ENCODE measurements at places on chromosomes 5 and 9. TPM values are rescaled to one million over a fixed set of nuclear protein-coding genes. Genes with fewer than 3 reads are reported as not detected.

GRCh38 chr9:125494653-125494915 is 212.4 kb downstream of the MAPKAP1 start:
- no peak for DNase-seq

GRCh38 chr5:143040622-143041021 is 270.4 kb downstream of the ARHGAP26 start:
- DNase-seq: no peak

The SLC34A1 gene
- 0.11 TPM for total RNA-seq

The LRRC14B gene
- not detected for total RNA-seq

- DNase-seq: no peak
Observed at GRCh38 chr9:86925686-86926085, 21.6 kb downstream of the GAS1 start.

GRCh38 chr9:87792831-87793288 is 66.9 kb downstream of the CTSL start:
- no peak for DNase-seq

DNA sequence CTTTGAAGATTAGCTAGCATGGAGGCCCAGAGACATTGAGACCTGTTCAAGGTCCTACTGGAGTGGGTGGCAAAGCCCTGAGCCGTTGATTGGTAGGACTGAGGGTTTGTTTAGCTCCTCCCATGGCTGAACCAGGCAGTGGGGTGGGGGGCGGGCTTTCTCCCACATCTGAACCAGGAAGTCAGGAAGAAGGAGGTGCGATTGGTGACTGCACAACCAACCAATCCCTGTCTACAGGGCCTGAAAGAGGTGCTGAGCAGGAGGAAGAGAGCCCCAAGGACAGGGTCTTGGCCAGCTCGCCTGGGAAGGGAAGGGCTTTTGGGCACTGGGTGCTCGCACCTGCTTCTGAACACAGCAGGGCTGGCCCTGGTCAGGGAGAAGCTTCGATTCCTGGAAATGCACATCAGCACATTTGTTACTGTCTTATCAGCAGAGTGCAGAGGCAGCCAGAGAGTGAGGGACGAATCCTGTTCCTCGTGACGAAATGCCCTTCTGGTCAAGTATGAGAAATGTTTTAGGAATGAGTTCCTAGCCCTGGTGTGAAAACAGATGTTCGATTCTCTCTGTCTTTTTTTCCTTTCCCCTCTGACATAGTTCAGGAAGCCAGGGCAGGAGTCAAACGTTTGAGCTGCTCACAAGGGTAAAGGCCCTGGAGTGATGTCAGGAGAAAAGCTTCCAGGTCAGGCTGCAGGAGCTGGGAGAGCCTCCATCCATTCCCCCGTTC is 294.8 kb upstream of the KLF4 start:
- DNase-seq: no peak

DNA sequence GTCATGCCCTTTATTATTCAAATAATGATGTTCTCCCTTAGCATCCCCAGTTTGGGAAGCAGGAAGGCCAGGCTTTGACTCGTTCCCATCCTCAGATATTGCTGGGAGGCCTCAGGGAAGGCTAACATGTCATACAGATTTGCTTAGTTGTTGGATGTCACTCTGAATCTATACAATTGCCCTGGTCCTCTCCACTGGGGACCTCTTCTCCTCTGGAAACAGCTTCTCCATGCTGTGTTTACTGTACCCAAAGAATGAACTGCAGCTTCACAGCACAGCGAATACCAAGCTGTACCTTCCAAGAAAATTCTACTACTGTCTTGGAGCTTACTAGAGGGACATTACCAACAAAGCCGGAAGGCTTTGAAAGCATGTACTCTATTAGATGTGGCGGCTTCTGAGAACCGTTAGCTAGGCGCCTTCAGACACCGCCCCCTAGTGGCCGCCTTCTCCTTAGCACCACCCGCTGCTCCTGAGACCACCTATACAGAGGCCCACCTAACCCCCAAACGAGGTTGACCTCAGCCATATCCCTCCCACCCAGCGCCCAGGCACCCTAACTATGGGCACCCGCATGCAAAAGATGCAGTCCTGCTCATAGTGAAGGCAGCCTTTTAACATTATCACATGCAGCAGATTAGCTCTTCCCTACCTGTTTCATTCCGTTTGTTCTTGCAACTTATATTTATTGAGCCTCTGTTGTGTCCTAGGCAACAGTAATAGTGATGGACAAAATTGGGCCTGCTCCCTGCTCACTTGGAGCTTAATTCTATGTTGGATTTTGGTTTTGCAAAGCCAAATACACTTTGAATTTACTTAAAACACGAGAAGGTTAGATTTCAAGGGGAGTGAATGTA is 34.9 kb upstream of the FOXI1 start:
- no peak for DNase-seq

DNA sequence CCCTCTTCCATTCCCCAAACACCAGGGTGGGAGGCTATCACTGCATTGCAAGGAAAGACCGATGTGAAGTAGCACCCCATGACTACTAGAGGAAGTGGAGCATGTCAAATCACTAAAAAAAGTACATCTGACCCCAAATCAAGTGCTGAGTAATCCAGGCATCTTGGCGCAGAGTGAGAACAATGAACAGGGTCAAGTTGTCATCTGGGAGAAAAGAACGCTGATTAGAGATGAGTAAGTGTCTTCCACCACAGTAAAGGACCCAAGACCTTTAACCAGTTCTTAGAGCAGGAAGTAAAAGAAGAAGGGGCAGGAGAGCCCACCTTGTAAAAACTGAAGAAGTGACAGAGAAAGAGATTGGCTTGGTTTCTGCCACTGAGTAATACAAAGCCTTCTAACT is 75.0 kb upstream of the RAD23B start:
- no peak for DNase-seq

The ADGRD2 gene
- not detected for total RNA-seq

GRCh38 chr5:169029661-169030274 is 271.2 kb downstream of the SLIT3 start:
- no peak for DNase-seq

- DNase-seq: no peak
Observed at GRCh38 chr5:155727512-155728145, 599.3 kb upstream of the SGCD start.

DNA sequence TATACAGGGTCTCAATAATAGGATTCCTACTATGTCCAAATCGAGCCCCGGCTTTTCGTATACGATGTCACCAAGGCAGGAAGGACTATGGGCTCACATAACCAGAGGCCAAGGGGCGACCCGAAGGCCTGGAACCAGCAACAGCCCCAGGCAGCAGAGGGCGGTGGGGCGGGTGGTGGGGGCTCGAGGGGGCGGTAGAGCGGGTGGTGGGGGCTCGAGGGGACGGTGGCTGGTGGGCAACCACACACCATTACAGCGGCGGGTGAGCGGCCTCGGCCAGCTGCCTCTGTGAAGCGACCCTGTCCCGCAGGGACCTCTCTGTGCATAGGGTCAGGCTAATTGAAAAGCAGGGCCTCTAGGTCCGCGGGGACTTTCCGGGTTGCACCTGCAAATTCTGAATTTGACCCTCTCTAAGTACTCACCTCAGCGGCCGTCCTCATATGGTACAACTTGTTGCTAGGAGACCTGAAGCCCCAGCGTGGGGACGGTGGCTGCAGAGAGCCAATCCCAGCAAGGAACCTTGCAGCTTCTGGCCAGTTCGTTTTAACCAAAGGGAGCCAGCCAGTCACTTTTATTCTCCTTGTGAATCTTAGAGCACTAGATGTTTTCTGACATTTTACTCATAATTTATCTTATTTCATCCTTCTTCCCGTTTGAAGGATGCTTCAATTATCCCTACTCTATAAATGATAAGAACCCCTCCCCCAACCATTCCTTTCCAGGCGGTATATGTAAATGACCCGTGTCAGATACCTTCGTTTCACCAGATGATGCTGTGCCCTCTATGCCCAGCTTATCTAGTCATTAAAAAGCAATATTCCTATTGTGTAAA is at the start of gene NME5:
Gene NME5, minus strand, starts transcription at position 480 of the 832 bp plus-strand sequence. CDS start 648 bp downstream, outside the sequence.
- DNase-seq: no peak

The IFNA2 gene
- not detected for total RNA-seq

GRCh38 chr5:150153957-150154617 is 1.6 kb downstream of the PDGFRB start:
- DNase-seq: no peak

GRCh38 chr5:42514754-42515153 is 91.5 kb downstream of the GHR start:
- no peak for DNase-seq

The SERF1B gene
- total RNA-seq: 54.3 TPM

- DNase-seq: no peak
Observed at GRCh38 chr9:7103771-7104170, 346.0 kb downstream of the KDM4C start.

The ARHGEF39 gene
- not detected for total RNA-seq

DNA sequence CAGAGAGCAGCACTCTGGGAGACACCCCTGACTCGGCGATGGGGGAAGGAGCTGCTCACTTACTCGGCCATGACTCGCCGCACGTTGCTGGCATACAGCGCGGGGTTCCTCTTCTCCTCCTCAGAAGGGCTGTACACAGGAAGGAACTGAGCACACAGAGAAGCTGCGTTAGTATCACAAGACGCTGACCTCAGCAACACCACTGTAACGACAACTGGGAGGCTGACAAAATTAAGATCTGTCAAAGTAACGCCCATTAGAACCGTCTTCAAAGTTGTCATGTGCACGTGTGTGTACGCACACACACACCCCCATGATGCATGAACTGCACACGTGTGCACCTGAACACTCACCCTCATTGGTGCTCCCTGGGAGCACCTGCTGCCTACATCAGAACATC is 32.1 kb upstream of the SLC6A3 start:
- DNase-seq: no peak

DNA sequence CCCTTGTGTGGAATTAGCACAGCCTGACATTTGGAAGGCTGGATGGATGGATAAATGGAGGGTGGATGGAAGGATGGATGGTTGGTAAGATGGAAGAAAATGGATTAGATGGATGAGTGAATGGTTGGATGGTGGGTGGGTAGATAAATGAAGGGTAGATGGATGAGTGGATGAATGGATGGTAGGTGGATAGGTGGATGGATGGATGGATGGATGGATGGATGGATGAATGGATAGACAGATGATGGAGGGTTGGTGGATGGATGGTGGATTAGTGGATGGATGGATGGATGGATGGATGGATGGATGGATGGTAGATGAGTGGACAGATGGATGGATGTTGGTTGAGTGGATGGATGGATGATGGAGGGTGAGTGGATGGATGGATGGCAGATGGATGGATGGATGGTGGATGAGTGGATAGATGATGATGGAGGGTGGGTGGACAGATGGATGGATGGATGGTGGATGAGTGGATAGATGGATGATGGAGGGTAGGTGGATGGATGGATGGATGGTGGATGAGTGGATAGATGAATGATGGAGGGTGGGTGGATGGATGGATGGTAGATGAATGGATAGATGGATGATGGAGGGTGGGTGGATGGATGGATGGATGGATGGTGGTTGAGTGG is 175.6 kb upstream of the PPP1R26 start:
- DNase-seq: no peak

The TMEM267 gene
- 16.6 TPM for total RNA-seq

- no peak for DNase-seq
Observed at GRCh38 chr5:3339092-3339797, 256.4 kb upstream of the IRX1 start.

The PCDHB12 gene
- not detected for total RNA-seq

DNA sequence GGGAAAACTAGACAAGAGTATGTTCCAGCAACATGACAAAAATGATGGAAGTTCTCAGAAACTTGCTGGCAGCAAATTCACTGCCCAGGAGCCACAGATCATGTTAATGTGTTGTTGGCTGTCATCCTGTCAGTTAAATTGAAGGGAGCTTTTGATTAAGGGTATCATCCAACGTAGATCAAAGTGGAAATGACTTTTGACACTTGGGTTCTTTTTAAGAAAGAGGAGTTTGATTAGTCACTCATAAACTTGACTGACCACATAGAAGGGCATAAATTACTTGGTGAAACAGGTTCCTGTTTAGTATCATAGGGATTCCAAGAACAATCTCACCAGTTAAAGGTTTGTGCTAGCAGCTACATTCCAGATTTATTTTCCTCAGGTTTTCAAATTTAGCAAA is 288.7 kb downstream of the CSNK1G3 start:
- no peak for DNase-seq

The SLC4A9 gene
- total RNA-seq: not detected

DNA sequence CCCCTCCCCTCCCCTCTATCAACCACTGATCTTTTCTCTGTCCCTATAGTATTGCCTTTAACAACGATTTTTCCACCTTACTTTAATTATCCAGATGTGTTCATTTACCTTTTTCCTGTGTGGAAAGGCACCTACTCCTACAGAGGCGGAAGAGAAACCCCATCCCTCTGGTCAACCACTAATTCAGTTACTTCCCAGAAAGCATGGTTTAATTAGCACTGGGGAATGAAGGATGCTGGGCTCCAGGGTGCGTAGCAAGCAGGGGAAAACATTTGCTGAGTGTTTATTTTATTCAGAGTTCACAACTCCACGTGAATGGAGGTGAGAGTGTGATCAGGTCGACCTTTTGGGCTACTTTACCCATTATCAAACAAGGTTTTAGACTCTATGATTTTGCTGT is 16.7 kb upstream of the EGFLAM start:
- DNase-seq: no peak

- no peak for DNase-seq
Observed at GRCh38 chr5:103036601-103037000, 83.3 kb downstream of the GIN1 start.

DNA sequence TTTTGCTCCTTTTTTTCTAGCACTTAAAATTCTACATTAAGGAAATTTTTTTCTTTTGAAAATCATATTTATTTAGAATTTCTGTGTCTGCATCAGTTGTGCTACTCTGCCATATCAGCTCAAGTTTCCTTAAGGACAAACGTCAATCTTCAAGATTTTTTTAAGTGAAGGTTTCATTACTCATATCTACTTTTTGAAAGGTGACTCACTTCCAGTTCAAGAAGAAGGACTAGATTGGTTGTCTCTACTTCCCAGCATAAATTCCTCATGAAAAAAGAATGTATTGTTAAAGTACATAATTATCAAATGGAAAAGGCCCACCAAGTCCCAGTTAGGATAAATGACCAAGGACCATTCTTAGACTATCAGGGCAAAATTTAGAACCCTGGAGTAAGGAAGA is 626.5 kb downstream of the DMRTA1 start:
- no peak for DNase-seq

DNA sequence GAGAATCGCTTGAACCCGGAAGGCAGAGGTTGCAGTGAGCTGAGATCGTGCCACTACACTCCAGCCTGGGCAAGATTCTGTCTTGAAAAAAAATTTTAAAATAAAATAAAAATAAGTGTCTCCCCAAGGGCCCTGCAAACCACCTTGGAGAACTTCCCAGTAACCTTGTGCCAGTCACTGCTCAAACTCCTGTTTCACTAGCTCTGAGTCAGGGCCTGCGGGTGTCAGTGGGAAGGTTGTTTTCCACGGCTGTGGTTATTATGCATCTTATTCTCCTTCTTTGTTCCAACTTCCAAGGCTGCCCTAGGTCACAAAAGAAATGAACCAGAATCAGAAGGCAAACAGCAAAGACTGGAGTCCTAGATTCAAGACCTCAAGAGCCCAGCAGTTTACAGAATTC is 246.7 kb downstream of the ADAMTSL1 start:
- DNase-seq: no peak

Data from CD4-positive, alpha-beta memory T cell (primary cell).